Hematopoietic multipotent progenitor cell treated with erythropoietin and hydrocortisone succinate and interleukin-3 and kit ligand, for 17 days (in vitro differentiated cells): ENCODE measurements at places on chromosomes 7 and 10.

- no peak for DNase-seq
Measured at GRCh38 chr10:28619455-28619854, 57.9 kb upstream of the BAMBI start.

DNA sequence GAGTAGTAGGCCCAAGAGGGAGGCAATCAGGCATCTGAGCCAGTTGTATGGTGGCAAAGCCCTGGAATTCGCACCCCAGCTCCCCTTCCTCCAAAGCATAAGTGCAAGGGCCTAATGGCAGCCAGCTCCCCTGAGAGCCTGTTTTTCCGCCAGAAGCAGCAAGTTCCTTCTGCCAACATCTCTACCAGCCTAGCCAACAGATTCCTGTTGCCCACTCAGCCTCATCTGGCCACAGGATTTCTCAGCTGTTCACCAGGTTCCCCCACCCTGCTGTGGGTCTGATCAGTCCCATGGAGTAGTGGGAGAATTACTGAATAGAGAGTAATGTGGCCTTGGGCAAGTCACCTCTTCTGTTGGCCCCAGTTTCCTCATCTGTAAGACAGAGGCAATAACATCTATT lies 186.2 kb upstream of the PDE1C start:
- no peak for DNase-seq

DNA sequence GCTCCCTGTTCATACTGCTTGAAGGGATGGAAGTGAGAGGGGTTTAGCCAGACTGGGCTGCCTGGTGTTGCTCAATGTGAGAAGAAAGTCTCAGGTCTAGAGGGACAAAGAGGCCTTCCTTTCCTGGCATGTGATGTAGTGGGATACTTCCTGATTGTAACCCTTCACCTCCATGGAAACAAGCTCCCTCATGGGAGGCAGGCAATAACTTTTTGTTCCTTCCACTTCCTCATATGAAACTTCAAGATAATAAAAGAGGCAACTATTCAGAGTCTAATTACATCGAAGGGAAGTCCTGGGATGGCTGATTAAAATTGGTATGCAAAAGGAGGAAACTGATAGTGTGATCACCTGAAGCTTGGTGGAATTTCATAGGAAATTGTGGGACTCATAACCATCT lies 84.1 kb upstream of the ETV1 start:
- DNase-seq = no peak

DNA sequence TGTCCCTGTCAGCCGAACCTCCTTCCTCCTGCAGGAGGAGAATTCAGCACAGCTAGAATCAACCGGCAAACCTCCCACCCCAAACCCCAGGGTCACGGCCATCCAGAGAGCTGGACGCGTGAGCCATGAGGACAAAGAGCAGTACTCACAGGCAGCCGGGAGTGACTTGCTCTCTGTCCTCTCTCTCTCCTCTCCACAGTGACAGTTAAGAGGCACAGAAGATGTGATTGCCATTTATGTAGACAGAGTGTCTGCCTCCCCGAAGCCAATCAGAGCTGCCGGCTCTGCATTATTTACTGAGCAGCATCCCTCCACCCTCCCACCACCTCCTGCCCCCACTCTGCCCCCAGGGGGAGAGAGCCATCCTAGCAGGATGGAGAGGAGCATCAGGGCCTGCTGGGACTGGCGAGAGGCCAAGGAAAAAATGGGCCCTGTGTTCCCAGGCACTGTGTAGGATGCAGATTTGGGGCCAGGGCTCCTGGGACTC lies 4.3 kb downstream of the DDC start:
- DNase-seq = no peak

DNA sequence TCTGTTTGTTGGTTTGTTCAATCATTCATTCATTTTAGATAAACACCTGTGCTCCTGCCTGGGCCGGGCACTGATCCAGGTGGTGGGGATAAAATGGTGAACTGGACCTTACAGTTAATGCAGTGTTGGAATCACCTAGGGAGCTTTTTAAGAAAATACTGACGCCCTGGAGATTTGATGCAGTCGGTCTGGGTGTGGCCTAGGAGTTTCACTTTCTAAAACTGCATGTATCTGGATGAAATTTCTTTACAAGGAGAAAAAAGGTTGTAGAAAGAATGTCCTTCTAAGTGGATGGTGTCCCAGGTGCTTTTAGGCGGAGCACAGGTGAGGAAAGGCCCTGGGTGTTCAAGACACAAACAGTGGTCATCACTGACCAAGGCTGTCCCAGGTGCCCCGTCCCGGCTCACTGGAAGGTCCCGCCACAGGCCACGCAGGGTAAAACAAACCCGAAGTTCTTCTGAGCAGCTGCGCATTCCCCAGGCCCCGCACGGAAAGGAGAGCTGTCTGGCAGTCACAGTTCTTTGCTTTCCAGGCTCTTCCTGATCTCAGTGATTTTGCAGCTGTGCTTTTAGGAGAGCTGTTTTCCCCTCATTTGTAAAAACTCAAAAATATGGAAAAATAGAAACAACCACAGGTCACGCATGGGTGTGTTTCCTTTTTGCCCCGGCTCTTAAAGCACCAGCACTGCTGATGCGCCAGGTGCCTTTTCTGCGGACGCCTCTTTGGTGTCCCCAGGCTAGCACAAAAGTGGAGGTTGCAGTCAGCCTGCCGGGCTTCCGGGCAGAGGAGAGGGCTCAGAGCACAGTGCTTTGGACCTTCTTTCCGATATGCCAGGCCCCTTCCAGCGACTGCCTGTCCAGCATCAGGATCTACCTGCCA lies 161.9 kb downstream of the GRK5 start:
- no peak for DNase-seq
